Stimulated activated CD8-positive, alpha-beta memory T cell treated with anti-CD3 and anti-CD28 coated beads, Interleukin-7, amount 100 ng/mL, for 48 hours (primary cell): ENCODE measurements at places on chromosomes 13 and 19.

DNA sequence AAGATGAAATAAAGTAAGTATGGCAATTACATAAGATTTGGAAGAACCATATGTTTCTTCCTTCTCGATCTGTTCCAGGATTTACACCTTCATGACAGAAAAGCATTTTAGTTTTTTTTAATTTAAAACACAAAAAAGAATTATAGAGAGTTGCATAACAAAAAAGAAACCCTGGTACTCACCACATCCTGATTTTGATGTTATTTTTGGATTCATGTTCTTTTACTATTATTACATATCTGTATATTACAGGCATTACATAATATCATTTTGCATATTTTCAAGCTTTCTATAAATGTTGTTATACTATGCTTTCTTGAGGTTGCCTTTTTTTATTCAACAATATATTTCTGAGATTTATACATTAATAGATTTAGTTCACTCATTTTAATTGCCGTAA, 6.7 kb upstream of the KATNAL1 start:
- no peak for DNase-seq

- DNase-seq: no peak
These were observed 575.0 kb upstream of the KLF12 start for GRCh38 chr13:74709226-74709625.

- no peak for DNase-seq
These were observed 82.2 kb downstream of the SLC7A1 start for GRCh38 chr13:29513002-29513980.

GRCh38 chr13:111542530-111543341, 222.3 kb downstream of the TEX29 start:
- DNase-seq: no peak

- no peak for DNase-seq
These were observed 329.5 kb downstream of the KCNRG start for GRCh38 chr13:50344717-50345116.

DNA sequence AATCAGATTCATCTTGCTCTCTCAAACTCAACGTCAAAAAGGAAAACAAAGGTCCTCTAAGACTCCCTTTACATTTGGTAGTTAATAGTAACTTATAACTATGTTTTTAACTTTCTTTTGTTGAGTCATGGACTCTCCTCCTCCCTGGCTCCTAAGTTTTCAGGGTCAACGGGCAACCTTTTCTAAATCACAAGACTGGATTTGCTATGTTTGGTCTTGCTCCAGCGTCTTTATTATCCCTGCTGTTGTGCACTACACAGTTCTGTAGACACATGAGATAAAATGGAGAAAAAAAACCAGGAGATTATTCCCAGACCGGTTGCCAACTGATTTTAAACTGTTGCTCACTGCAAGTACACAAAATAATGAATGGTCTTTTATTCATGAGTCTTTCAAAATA, 1.9 kb upstream of the ITM2B start:
- no peak for DNase-seq

DNA sequence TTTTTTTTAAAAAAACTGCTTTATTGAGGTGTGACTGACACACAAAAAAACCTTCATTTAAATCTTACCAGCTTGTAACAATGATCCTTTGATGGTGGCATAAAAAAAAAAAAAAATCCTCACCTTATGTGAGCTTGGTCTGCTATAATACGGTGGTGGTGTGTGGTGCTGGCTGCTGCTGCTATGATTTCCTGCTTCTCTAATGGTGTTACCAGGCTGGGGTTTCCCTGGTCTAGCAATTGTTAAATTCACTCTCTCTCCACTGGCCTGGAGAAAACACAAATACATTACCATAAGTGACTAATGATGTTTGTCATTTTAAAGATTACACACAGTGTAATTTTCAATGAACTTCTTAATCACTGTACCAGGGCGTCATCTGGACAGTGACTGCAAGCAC, 60.6 kb downstream of the LNX2 start:
- no peak for DNase-seq

DNA sequence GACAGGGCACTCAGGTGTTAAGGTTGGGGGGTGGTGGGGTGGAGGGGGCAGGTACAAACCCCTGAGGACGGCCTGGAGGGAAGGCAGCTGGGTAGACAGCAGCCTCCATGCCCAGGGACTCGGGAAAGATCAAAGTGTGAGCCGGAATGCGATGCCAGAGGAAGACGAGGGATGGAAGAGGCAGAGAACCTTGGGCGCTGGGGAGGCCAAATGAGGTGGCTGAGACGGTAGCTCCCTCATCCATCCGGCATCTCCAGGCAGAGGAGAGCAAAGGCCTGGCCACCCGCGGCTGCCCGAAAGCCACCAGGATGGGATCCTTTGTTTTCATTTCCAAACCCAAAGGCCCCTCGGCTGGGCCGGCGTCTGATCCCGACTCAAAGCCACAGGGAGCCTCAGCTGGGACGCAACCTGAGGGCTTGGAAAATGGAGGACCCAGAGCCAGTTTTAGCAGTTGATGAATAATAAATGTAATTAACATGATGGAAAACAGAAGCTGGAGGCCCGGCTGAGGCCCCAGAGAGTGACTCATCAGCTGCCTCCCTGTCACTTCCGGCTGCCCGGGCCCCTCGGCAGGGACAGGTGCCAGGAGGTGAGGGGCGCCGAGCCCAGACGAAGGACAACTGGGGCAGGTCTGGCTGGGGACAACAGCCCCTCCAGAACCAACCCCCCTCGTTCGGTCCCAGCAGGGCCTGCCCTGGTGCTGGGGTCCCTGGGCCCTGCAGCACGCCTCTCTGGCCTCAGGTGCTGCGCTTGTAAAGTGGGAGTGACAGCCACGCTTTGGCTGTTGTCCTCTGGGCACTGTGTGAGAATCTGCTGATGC, 61.6 kb downstream of the CEBPG start:
- DNase-seq: no peak

DNA sequence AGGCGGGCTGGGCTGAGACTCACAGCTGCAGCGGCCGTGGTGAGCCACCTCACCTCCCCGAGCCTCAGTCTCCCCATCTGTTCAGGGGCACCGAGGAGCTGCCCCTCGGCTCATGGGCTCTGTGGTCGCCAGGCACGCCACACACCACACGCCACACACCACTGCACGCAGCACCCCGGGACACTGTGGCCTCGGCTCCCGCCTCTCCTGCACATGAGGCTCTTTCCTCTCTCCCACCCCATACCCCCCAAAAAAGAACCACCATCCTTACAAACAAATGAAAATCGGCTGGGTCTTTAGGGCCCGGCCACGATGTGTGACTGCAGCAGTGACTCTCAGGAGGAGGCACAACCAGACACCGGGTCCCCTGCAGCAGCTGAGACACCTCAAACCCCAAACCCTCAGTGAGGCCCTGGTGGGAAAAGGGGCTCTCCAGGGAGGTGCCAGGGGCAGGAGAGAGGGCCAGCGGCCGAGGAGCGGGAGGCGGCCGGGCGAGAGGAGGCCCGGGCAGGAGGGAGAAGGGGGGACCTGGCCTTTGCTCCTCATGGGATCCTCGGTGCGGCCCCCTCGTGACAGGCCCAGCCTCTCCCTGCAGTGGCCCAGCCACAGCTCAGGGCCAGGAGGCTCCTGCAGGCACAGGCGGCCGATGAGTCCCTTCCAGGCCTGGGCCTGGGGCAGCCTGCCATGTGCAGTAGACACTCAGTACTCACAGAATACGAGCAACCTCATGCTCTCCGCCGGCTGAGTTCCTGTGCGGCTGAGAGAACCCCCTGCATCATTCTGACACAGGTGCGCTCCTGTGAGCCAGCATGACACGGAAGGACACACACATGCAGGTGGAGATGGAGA, 66.3 kb downstream of the RASA3 start:
- no peak for DNase-seq
